ENCODE measurements at places on chromosomes 1 and 21.

GRCh38 chr1:220281159-220281574 lies 8.9 kb upstream of the RAB3GAP2 start:
- no peak for DNase-seq

DNA sequence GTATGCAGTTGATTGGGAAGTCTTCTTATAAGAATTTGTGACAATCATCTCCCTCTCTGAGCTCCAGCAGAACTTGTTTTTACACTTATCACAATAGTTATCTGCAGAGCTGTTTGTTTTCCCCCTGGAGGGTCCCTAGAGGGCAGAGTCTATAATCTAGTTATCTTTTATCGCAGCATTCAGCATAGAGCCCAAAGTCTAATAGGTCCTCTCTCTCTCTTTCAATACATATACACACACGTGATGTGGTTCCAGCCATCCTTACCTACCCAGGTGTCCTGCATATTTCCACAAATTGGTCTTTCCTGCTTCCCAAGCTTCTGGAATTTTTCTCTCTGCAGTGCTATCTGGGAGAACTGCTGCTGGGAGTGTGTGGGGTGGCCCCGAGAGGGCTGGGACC lies 229.6 kb upstream of the KIAA0040 start:
- DNase-seq: no peak

- no peak for DNase-seq
Measured at GRCh38 chr1:239185245-239185619, 201.1 kb upstream of the CHRM3 start.

GRCh38 chr1:176205332-176205914 lies 1.7 kb downstream of the COP1 start:
- no peak for DNase-seq

- DNase-seq: no peak
Measured at GRCh38 chr1:234891427-234891826, 237.2 kb downstream of the TOMM20 start.

DNA sequence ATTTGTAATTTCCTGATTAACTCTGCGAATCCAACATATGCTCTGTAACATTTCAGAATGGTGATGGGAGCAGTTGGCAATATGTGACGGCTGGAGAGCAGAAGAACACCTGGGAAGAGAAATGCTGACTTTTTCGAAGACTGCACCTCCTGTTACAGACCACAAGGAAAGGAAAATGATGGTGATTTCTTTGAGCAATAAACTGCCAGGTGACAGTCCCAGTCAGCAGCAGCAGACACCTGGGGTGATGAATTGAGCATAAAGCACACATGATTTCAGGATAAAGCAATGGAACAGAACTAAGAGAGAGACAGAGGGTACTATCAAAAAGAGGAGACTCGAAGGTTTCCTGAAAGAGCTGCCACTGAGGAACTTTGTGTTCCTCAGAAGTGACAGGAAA lies 528.6 kb downstream of the NEGR1 start:
- no peak for DNase-seq

DNA sequence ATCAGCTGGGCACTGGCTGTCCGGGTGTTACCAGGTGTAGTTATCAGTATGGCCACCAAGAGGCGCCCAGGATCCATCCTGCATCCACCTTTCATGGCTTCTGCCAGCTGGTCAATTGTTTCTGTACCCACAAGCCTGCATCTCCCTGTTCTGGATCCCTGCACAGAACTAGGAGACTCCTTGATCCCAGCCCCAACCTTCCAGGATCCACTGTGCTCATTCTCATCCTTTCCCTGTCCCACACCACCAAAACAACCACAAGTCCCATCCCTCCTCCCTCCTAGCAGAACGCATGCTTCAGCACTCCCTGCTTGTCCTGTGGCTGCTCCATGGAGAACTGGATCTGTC lies 27.2 kb upstream of the FOXE3 start:
- peak; percentile 73 for DNase-seq

DNA sequence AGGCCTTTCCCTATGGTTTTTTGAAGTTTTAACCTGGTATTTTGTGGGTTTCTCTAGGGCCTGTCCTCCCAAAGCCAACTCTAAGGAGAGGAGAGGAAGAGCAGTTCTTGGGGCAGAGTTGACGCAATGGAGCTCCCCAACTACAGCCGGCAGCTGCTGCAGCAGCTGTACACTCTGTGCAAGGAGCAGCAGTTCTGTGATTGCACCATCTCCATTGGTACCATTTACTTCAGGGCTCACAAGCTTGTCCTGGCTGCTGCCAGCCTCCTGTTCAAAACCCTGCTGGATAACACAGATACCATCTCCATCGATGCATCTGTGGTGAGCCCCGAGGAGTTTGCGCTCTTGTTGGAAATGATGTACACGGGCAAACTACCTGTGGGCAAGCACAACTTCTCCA lies 38.2 kb downstream of the ZBTB40 start:
- no peak for DNase-seq

- DNase-seq: no peak
Measured at GRCh38 chr1:11358984-11359383, 86.0 kb downstream of the UBIAD1 start.
